Stimulated activated naive CD8-positive, alpha-beta T cell treated with anti-CD3 and anti-CD28 coated beads, Interleukin-15, Interleukin-2, amounts not matched to agents 100 U/mL and 50 U/mL, for 24 hours (primary cell): ENCODE measurements at places on chromosomes 7 and 10.

- peak; percentile 82 for DNase-seq
These were observed 21.0 kb upstream of the GNA12 start for GRCh38 chr7:2864999-2865670.

GRCh38 chr7:108613147-108613948, 43.7 kb downstream of the DNAJB9 start:
- no peak for DNase-seq

GRCh38 chr7:131145026-131145425, 182.7 kb upstream of the MKLN1 start:
- no peak for DNase-seq

- no peak for DNase-seq
These were observed 39.0 kb upstream of the RTKN2 start for GRCh38 chr10:62307635-62308034.

DNA sequence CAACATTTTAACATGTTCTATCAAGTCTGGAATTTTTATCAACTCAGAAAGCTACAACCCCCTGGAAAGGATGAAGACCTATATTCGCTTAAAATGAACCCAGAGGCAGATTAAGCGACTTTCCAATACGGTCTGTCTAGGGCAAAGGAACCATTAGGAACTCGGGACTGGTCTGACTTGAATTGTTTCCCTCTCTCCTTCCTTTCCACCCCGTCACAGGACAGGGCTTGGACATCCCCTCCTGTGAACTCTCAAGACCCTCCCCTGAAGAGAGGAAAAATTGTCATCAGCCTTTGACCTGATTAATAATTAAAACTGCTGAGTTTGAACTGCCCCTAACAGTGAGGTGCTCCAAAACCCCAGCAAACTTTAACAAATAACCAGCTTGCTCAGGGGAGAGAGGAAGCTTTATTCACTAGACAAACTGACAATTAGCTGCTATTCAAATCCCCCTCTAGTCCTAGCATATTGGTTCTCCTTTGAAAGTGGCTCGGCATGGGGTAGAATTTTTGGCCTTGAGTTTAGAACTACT, 22.6 kb upstream of the SLF2 start:
- no peak for DNase-seq

DNA sequence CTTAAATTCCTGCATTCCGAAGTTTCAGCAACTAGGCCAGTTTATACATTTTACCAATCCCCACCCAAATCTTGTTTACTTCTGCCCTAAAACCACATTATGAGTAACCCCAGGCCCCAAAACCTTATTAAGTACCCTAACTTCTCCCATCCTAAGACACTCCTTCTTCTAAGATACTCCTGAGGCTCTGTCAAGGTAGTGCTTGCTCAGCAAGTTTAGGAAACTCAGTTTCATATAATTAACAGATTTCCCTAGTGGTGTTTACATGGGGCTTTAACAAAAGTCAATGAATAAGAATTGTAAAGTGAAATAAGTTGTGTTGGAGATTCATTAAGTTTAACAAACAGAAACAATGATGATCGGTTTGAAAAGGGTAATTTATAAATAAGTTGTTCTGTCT, 77.8 kb downstream of the CPEB3 start:
- no peak for DNase-seq

DNA sequence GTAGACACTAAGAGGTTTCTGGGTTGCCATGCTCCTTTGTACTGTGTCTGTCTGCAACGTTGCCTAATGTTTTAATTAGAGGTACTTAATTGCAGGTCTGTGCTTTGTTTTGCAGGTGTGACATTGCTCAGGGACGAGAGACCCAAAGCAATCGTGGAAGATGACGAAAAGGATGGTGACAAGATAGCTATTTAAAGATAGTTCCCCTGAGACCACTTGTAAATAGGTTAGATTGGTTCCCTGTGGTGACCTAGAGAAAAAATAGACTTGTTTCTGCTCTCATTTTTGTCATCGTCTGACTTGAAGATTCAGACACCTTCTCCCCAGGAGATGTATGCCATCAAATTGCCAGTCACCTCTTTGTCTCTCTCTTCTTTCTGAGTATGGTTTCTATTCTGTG, 20.1 kb downstream of the PPP1R17 start:
- no peak for DNase-seq

DNA sequence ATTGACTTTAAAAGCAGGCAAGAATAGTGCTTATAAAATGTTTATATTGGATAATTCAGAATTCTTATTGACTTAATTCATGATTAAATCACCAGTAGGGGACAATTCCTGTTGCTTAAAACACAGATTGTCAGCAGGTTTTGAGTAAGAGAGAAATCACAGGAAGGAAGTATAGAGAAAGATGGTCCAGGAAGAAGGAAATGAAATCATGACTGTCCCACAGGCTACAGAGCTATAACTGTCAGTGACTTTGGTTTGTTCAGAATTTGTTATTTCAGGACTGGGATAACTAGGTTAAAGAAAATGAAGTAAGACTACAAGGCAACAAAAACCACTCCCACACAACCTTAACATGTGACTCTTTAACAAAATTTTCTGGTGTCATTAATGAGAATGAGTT, 6.8 kb downstream of the GNGT1 start:
- DNase-seq, result no peak
